ENCODE measurements at places on chromosomes 1 and 21.

DNA sequence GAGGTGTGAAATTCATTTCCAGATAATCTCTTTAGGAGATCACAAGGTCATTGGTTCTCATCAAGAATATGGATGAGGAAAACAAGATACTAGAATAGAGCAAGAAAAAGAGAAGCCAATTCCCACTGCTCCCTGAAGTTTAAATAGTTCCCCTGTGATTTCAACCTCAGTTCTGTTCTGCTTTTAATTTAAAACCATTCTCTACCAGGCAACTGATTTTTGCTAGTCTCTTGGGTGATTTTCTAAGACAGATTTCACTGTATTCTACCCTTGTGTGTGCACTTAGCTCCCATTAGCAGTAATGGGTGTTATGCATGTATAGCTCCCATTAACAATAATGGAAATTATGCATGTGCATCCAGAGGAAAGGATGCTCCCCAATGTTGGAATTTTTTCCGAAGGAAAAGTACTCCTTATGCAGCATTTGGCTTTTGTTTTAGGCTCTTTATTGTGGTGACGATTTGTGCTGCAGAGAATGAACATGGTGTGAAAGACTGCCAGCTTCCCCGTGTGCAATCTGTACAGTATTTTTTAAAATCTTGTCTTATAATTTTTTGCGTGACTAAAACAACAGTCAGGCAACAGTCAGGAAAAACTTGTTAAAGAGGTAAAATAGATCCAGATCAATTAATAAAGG, 144.0 kb upstream of the ZRANB2 start:
- DNase-seq = no peak

DNA sequence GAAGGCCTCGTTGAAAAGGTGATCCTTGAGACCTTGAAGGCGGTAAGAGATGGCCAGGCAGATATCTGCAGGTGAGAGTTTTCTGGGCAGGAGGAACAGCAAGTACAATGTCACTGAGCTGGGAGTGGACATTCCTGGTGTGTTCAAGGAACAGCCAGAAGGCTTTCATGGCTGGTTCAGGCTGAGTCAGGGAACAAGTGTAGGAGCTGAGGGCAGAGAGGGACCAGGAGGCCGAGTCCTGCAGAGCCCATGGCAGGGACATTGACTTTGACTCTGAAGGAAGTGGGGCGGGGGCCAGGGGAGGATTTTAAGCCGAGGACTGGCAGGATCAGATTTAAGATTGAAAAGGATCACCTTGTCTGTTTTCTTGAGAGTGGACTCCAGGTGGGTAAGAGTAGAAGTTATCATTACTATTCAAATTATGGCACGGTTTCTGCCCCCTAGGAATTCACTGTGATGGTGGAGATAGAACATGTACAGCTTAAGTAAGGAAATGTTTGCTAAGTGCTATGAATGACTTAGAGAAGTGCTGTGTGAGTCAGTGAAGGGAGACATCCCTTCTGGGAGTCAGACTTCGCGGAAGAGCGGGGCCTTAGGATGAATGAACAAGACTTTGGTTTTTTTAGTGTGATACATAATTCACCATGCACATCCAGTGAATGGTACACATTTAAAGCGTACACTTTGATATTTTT, 202.3 kb downstream of the KIF26B start:
- DNase-seq = no peak

- DNase-seq = no peak
Observed at GRCh38 chr1:165845992-165846748, 18.8 kb downstream of the UCK2 start.

DNA sequence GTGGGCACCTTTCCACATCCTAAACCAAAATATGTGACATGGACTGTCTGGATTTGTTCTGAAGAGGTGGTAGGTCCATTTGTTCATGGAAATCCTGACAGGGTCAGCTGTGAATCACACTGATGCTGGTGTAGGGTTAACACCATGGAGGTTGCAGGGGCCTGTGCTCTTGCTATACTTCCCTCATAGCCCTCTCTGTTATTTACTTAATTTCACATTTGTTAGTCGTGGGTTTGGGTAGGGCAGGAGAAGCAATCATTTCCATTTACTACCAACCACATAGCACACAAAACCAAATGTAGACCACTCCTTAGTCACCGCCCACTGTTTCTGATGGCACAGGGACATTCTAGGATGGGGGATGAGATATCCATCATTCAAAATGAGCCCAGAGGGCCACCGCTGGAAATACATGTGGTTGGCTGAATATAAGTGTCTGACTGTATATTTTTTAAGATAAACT, 61.8 kb upstream of the POU2F1 start:
- DNase-seq = no peak

DNA sequence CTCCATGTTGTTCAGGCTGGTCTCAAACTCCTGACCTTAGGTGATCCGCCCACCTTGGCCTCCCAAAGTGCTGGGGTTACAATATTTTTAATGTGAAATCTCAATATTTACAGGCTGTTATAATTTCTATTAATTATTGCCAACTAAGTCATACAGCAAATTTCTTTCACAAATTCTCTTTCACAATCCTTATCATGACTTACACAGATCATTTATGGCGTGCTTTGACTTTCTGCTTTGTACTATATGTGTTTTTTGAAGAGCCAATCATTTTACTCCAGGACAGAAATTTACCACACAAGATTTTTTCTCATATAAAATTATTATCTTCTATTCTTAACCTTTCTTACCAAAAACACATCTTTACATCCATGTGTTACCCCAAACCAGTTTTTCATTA, 1729.9 kb downstream of the NCAM2 start:
- no peak for DNase-seq

DNA sequence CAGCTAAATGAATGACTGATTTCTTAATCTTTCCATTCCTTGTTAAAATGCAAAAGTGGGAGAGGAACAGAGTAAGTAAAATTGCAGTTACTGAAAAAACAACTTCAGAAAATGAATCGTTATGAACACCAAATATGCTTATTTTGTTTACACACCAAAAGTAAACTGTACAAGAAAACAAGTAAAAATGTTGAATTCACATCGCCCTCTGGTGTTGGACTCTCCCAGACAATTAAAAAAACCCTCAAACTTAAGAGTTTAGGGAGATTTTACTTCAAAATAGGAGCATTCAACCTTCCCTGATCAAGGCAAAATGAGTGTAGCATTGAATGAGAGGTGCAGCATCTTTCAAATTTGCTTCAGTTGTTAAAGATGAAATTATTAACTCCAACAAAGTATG, 19.4 kb upstream of the ESRRG start:
- no peak for DNase-seq

DNA sequence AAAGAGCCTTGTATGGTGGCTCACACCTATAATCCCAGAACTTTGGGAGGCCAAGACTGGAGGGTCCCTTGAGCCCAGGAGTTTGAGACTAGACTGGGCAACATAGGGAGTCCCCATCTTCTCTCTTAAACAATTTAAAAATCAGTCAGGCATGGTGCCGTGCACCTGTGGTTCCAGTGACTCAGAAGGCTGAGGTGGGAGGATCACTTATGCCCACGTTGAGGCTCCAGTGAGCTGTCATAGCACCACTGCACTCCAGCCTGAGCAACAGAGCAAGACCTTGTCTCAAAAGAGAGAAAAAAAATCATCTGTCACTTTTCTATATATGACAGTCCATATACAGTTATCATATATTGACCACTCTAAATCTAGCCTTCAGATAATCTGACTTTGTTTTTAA, 658.3 kb downstream of the LTN1 start:
- no peak for DNase-seq

- DNase-seq = no peak
Observed at GRCh38 chr1:23567629-23567995, 8.3 kb upstream of the ID3 start.

- no peak for DNase-seq
Observed at GRCh38 chr1:31487143-31487542, 74.1 kb downstream of the SERINC2 start.

DNA sequence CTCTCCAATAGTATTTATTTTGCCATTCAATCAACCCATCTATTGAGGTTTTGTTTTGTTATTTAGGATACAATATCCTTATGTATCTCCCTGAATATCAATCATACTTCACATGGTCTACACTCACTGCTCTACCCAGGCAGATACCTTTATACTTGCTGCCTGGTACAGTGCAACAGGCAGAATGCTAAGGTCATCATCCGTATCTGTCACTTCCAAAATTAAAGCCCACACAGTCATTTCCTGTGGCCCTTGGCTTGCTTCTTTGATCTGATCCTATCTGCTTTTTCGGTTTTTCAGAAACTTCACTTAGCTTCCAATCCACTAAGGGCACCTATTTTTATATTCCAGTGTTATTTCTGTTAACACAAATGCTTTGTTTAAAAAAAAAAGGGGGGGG, 22.3 kb upstream of the ZZZ3 start:
- DNase-seq = no peak

DNA sequence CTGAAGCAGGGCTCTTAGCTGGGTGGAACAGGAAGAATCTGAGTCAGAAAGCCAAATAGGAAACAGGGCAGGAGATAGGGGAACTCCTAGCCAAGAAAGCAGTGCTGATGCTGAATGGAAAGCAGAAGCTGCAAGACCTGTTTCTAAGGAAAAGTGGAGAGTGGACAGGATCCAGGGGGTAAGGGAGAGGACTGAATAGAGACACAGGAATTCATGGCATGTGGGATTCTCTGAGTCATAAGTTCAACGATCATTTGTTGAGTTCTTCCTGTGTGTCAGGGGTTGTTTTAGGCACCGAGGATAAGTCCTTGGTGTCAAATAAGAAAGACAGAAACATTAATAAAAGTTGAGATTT, 153.8 kb upstream of the FGGY start:
- no peak for DNase-seq

DNA sequence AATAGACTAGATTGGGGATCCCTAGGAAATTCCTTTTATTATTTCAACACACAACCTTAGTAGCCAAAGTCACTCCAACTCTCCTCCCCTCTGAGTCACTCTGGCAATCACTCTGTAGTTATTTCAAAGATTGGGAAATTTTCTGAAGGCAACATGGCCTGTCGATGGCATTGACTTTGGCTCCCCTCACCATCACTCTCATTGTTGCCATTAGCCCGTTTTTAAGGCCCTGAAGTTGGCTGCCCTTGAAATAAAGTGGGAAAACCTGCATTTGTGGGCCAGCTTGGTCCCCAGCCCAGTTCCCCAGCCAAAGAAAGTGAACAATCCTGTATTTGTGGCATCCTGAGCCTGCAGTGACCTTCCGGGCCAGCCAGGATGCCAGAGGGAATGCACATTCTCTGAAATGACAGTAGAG, 52.5 kb downstream of the CDC7 start:
- no peak for DNase-seq

DNA sequence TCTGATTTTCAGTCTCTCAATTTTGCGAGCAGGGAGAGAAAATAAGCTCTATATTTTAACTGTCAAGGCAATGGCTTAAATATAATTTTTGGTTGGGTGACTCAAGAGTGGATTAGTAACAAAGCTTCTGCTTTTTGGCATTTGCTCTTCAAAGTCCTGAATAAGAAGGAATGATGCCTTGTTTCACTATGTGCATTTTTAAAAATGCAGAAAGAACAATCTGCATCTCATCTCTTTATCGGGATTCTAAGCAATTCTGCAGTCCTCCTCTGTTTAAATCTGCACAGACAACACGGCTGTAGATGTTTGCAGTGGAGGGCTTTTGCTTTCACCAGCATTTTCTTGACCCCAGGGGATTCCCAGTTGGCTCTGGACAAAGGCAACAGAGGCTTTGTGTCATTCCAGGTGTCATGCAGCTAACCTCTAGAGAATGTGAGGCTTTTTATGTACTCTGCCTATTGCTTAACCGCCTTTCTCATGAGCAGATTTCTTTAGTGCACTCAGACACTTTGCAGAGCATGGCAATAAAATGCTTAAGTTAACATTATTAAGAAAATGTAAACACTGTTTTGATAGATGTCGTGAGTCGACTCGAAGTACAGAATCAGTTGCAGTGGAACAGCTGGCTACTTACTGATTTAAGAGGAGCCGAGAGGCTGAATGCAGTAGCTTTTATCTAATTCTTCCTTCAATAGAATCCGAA, 783.2 kb upstream of the NEGR1 start:
- DNase-seq = no peak

- no peak for DNase-seq
Observed at GRCh38 chr1:67814121-67814772, 19.0 kb downstream of the GNG12 start.

DNA sequence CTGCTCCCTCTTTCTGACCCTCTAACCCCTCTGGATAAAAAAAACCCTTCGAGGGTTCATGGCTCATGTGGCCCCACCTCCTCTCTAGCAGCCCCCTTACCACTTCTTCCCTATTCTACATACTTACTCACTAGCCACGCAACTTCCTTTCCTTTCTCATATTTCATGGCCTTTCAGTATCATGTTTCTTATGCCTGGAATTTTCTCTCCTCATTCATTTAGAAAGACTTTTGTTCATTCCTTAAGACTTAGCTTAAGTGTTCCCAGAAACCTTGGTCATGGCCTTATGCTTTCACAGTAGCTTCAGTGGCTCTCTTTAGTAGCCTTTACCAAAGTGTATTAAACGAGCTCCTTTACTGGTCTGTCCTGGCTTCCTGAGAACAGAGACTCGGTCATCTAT, 6.1 kb downstream of the ACP6 start:
- DNase-seq = no peak

- DNase-seq = no peak
Observed at GRCh38 chr1:7257225-7257624, 472.0 kb downstream of the CAMTA1 start.

DNA sequence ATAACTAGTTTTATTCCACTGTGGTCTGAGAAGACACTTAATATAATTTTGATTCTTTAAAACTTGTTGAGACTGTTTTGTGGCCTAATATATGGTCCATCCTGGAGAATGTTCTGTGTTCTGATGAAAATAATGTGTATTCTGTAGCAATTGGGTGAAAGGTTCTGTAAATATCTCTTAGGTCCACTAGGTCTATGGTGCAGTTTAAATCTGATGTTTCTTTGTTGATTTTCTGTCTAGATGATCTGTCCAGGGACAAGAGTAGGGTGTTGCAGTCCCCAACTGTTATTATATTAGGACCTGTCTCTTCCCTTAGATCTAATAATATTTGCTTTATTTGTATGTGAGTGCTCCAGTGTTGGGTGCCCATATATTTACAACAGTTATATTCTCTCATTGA, 33.9 kb upstream of the PM20D1 start:
- DNase-seq = no peak

GRCh38 chr1:1809489-1809888, 31.2 kb upstream of the NADK start:
- no peak for DNase-seq

GRCh38 chr1:21755067-21755466, 27.9 kb downstream of the USP48 start:
- no peak for DNase-seq

DNA sequence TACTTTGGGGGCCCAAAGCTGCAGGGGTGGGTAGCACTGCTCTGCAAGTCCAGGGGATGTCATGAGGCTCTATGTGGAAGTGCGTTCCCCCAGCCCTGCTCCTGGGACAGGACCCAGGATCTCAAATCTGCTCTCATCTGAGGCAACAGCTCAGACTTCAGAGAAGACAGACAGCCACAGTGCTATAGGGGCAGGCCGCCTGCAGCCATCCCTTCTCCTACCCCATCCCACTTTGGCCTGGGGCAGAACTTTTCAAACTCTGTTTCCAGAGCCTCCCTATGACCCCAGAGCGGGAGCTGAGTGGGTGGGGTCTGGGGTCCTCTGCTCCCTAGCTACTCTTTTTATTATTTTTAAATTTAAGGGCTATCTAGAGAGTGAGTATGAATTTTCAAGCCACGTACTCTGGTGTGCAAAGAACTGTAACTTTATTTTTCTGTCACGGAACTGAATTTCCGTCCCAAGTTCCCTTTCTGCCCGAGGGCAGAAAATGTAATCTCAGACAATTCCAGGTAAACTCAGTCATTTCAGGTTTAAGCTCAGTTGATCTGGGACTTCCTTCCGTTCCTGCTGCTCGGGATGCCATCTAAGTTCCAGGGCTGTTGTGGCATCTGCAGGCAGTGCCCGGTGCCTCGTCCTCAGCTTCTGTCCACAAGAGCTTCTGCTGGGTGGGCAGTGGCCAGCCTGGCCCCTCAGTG, 98.3 kb downstream of the ACTL8 start:
- DNase-seq = no peak
